ENCODE measurements at places on chromosomes 2 and 18.

DNA sequence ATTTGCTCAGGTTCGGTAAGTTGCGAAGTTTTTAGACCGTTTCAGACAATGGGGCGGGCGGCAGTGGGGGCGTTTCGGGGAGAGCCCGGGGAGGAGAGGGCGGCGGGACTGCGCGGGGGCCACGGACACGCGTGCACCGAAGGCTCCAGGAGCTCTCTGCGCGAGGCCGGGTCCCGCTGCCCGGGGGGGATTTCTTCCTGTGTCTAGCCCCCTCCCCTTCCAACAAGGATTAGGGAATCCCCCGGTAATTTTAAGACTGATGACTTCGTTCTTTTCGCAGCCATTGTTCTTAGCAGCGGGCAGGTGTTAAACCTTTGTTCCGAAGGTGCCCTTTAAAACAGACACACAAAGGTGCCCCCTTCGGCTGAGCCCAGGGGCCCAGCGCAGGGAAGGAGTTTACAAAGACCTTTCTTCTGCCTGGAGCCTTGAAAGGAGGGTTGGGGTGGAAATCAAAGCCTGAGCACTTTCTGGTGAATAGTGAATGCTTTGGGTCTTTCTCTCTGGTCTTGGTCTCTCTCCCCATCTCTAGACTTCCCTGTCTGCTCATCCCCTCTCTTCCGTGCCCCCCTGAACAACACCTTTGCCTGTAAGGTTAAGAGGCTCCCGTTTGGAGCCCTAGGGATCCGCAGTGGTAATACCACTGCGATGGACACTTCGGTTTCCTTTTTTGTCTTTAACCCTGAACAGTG is 2.1 kb downstream of the TRIB2 start:
- no peak for DNase-seq

DNA sequence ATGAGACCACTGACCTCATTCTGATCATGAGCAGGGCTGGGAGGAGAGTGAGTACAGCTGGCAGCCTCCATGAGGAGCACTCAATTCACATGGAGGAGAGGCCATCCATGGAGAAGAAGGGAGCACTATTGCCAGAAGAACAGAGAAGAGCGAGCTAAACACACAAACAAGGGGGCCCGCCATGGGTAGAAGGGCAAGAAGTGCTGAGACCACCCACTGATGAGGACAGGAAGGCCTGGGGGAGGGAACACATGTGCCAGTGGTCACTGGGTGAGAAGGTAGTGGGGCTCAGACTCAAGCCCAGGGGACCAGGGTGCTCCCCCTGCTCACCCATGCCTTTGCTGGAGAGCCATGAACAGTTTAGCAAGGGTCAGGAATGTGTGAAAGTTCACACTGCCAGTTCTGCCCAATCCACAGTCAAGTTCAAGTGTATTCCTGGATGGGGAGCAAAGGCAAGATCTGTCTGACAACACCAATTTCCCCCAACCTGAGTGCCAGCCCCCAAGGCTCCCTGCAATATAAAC is 57.7 kb downstream of the TTC32 start:
- no peak for DNase-seq

- no peak for DNase-seq
Measured at GRCh38 chr2:30346471-30347169, 100.4 kb upstream of the LCLAT1 start.

- peak; percentile 6 for DNase-seq
Measured at GRCh38 chr18:35581898-35582641, 530 bp downstream of the GALNT1 start.

GRCh38 chr18:53153800-53154199 is 813.8 kb downstream of the DCC start:
- DNase-seq = no peak

DNA sequence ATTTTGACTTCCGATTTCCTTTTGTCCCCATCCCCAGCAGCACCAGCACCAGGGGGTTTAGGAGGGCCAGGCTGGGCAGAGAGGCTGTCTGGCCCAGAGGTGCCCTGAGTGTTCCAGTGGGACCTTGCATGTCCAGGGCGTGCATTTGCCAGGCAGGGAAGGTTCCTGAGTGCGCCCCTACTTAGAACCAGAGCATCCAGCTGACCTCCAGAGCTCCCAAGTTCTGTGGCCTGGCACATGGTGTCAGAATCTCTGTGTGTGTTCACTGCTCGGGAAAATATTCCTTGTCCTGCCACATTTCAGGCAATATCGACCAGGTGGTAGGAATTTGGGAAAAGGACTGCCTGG is 5.5 kb downstream of the SIX3 start:
- no peak for DNase-seq

GRCh38 chr2:133640103-133640502 is 71.8 kb upstream of the NCKAP5 start:
- no peak for DNase-seq

DNA sequence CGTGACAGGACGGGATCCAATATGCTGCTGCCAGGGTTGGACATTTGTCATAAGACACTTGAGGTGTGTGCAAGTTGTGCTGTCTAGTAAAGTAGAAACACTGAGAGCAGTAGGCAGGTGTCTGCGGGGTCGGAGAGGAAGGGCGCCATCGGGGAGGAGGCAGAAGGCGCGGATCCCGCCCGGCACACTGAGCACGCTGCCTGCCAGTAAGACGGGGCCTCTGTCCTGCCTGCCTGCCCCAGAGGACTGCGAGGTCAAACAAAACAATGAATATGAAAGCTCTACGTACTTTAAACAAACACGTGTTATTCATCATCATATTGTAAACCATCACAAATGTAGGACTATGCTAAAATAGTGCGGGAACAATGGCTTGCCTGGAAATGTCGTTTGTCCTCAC is 349.3 kb upstream of the SALL3 start:
- DNase-seq = no peak

DNA sequence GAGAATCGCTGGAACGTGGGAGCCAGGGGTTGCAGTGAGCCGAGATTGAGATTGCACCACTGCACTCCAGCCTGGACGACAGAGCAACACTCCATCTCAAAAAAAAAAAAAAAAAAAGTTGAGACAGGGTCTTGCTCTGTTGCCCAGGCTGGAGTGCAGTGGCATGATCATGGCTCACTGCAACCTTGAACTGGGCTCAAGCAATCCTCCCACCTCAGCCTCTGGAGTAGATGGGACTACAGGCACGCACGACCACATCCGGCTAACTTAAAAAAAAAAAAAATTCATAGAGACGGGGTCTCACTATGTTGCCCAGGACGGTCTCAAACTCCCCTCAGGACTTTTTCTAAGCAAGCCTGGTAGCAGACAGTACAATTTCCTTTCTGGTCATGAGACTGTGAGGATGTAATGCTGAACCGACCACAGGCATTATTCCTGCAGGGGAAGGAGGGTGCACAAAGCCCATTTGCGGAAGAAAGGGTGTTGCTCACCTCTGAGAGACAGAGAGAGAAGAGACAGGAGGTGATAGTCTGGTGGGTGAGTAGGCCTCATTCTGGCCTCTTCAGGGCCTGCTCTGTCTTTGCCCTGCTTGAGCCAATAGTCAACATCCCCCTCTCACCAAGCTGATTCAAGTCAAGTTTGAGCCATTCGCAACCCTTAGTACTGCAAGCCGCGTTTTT is 205.3 kb downstream of the ZFP36L2 start:
- DNase-seq = no peak

- DNase-seq = no peak
Measured at GRCh38 chr2:80340022-80340421, 35.5 kb upstream of the LRRTM1 start.

- DNase-seq = no peak
Measured at GRCh38 chr2:206832873-206833272, 67.5 kb downstream of the FASTKD2 start.

GRCh38 chr2:98912221-98912851 is 23.7 kb downstream of the CRACDL start:
- DNase-seq = peak; percentile 80

DNA sequence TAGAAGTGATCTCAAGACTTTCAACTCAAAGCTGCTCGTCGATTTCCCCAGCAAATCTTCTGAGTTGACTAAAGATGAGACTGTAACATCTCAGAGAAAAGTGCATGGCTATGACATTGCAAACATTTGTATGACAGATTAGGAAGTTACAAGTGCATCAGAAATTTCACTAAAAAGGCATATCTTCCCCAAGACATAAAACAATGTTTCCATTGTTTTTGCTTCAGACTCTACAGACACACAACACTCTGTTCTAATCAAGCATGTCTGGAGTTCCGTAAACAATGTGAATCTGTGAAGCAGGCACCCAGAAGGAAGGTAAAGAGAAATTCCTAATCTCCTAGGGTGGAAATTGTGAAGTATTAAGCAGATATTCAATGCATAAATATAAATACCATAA is 144.6 kb upstream of the LYPD1 start:
- DNase-seq = no peak

GRCh38 chr2:136060416-136060815 is 57.5 kb downstream of the CXCR4 start:
- DNase-seq = no peak

DNA sequence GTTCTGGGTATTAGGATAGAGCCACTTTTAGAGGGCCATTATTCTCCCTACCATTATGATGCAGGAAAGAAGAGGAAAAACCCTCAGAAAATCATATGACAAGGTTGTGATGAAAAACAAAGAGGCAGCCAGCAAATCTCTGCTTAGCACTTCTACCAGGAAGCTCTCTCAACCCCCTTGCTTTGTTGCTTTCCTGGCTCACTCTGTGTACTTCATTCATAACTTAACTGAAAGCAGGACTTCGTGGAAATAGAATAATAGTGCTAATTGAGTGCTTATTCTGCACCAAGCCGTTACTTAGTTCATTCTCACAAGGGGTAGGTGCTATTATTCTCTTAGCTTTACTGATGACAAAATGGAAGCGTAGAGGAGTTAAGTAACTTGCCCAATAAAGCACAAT is 354.1 kb downstream of the HRH4 start:
- no peak for DNase-seq

DNA sequence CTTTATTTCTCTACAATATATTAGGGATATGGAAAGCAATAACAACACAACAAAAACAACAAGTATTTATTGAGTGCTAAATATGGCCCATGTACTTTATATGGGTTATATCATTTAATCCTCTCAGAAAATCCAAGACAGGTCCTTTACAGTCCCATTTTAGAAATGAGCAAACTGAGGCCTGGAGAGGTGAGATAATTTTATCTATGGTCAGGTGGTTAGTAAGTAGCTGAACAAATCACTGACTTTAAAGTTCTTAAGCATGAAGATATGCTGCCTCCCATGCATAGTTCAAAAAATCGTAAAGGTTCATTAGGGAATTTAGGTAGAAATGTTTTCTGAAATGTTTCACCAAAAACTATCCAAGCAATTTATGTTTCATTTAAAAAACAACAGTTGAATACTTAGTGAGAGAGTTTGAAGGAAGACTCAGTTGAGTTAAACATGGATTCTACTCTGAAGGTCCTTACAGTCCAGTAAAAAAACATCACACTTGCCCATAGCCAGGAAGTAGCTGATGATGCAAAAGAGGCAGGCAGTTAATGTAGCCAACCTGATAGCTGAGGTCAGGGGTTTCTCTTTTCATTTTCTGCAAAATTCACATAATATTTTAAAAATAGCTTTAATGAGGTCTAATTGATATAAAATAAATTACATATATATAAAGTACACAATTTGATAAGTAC is 7.6 kb upstream of the NFE2L2 start:
- no peak for DNase-seq

GRCh38 chr2:136058262-136058661 is 59.7 kb downstream of the CXCR4 start:
- DNase-seq = no peak

GRCh38 chr2:70357684-70358071 is 55.8 kb upstream of the FAM136A start:
- peak; percentile 26 for DNase-seq

DNA sequence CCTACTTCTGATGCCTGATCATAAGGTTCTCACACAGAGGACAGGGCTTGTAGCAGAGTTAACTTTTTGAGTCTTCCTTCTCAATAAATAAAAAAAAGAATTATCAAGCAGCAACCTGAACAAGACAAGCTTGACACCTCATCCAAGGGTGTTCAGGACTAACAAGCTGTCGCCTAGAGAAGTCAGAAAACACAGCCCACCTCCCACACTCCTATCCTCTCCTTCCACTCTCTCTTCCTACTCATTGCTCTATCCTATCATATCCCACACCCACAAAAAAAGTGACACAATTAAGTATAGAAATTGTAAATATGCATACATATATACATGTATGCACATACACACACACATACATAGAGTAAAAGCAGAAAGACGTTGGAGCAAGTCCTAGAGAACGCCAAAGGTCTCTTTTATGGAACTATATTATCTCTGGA is 5.4 kb downstream of the NBAS start:
- no peak for DNase-seq

DNA sequence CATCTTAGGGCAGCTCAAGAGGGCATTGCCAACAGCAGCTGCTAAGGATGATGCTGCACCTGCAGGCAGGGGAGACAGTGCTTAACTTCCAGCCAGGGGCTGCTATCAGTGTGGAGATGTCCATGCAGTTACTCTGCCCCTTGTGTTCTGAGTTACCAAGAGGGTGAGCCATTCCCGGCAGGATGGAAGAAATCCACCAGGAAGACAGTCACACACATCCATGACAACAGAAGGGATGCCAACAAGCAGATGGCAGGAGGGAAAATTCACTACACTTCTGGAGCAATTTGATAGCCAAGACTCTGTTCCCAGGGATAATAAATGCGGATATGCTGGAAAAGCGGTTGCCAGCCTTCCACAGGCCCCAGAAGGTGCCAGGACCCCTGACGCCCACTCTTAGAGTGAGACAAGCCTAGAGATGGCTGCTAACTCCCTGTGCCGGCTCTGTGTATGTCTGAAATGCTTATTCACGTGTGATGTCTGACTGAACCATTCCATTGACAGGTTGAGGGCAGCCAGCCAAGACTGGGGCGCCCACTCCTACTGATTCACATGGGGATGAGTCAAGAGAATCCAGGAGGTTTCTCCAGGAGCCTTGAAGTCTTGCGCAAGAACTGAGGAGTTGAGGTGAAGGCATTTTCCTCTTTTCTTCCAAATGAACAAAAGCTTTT is 24.5 kb downstream of the LOXHD1 start:
- DNase-seq = no peak

- DNase-seq = no peak
Measured at GRCh38 chr2:191435141-191435540, 189.9 kb downstream of the MYO1B start.

GRCh38 chr2:158518084-158518483 is 61.3 kb downstream of the PKP4 start:
- no peak for DNase-seq

DNA sequence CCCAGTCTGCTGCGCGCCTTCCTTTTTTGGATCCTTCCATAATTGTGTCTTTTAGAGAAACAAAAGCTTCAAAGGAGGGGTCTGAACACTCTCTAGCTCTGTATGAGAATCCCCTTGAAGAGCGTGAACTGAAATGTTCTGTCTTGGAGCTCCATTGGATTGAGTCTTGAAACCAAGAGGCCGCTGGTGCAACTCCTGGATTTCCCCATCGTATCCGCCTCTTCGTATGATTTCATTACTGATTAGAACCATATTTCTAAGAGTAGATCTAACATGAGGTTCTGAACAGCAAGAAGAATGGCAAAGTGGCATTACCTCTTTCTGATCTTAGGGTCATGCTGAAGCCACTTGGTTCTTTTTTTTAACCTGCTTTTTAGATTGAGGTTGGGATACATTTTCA is 31.4 kb upstream of the NRP2 start:
- DNase-seq = no peak

DNA sequence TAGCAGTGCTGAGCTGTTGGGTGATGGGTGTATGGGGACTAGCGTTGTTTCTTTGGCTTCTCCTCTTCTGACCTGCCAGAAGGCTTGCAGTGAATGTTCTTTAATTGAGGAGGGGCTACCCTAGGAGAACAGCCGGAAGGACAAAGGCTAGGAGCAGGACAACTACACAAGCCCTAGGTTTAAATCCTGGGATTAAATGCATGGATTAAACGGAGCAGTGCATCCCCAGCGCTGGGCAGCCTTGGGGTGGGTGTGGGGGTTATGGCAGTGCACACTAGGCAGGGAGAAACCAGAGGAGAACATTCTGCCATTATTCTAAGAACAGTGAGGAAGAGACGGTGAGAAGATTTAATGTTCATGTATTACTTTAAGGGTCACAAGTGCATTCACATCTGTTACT is 86.4 kb upstream of the MCFD2 start:
- no peak for DNase-seq
